Activated CD4-positive, alpha-beta memory T cell treated with anti-CD3 and anti-CD28 coated beads, Interleukin-2, amount 10 ng/mL, durations not matched to agents 7 days and 5 days (primary cell): ENCODE measurements at places on chromosomes 12 and 14. TPM values are rescaled to one million over a fixed set of nuclear protein-coding genes. Genes with fewer than 3 reads are reported as not detected.

GRCh38 chr14:96390965-96391292, 999 bp upstream of the AK7 start:
- no peak overlapping the region for H3K27ac ChIP-seq
- H3K36me3 ChIP-seq: peaks cover 3% of the 10 kb centered on the region
- H3K27me3 ChIP-seq: peaks cover 6% of the 10 kb centered on the region
- peaks cover 19% of the 10 kb centered on the region for H3K4me1 ChIP-seq

GRCh38 chr12:111035578-111036301, 115.4 kb upstream of the MYL2 start:
- H3K36me3 ChIP-seq: no peaks in the 10 kb centered on the region
- no peak overlapping the region for H3K27ac ChIP-seq
- H3K4me3 ChIP-seq: no peak overlapping the region

DNA sequence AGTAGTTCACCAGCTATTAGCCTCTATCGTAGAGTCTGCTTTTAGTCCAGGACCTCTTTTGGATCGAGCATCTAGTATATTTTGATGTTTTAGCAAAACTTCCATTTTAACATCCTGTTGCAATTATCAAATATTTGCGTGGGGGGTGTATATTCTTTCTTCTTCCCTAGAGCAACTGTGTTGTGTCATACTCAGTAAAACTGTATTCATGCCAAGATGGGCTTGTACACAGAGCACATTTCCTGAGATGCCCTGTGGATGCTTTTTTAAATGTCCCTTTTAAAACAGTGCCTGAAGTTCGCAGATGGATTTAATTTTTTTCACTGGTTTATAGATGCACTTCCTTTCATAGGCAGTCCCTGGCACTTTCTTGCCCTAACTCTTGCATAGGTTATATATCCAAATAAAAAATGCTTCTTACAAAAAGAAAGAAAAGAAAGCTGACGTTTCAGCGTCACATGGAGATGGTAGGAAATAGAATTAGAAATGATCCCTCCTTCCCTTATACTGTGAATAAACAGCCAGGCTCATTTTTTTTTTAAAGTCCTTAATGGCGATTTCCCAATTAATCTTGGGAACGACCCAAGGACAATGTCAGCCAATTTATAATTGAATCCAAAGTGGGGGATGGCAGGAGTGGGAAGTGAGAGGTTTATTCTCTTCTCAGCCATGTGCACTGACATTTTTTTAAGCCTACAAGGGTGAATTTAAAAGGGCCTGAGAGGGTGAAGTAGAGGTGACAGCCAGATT, 247.0 kb downstream of the SLC41A2 start:
- no peak overlapping the region for H3K27ac ChIP-seq
- H3K4me1 ChIP-seq: peaks cover 28% of the 10 kb centered on the region
- no peak overlapping the region for H3K4me3 ChIP-seq
- DNase-seq: no peak

The RHOJ gene
- total RNA-seq: not detected

The PTPN6 gene
- total RNA-seq: 295 TPM

GRCh38 chr12:106760184-106760531, 14.3 kb upstream of the RIC8B start:
- no peaks in the 10 kb centered on the region for H3K27me3 ChIP-seq
- peak overlapping the region; percentile 67 for H3K27ac ChIP-seq
- no peak for DNase-seq
- H3K4me3 ChIP-seq: peak overlapping the region; percentile 12
- no peaks in the 10 kb centered on the region for H3K36me3 ChIP-seq

- H3K4me3 ChIP-seq: peak overlapping the region; percentile 43
- no peaks in the 10 kb centered on the region for H3K36me3 ChIP-seq
- H3K4me1 ChIP-seq: peaks cover 55% of the 10 kb centered on the region
- H3K27me3 ChIP-seq: no peaks in the 10 kb centered on the region
- DNase-seq: no peak
- peak overlapping the region; percentile 82 for H3K27ac ChIP-seq
Observed at GRCh38 chr12:49943625-49943960, 6.9 kb upstream of the AQP2 start.

The OR11H6 gene
- not detected for total RNA-seq

The CELA1 gene
- not detected for total RNA-seq

The POTEM gene
- not detected for total RNA-seq
